ENCODE measurements at places on chromosomes 4 and X.

- no peak for DNase-seq
Observed at GRCh38 chr4:37138789-37139188, 105.8 kb upstream of the NWD2 start.

- no peak for DNase-seq
Observed at GRCh38 chr4:185582651-185583400, 47.5 kb upstream of the PDLIM3 start.

DNA sequence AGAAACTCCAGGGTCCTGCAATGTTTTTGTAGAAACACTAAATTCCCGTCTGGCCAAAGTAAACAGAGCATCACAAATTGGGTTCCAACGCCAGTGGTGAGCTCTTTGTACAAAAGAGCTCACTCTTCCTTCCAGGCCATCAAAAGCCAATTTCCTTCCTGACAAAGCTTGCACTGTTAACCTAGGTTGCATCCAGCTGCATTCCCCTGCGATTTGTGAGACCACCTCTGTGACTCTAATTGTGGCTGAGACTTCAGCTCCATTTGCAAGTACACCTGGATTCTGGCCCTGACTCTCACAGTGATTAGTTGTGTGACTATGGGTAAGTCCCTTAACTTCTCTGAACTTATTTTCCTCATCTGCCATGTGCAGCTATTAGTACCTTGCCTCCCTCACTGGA, 212.5 kb upstream of the CXorf66 start:
- no peak for DNase-seq

GRCh38 chrX:123223409-123223808, 39.3 kb downstream of the GRIA3 start:
- no peak for DNase-seq

GRCh38 chr4:87011340-87012034, 76.7 kb downstream of the AFF1 start:
- peak; percentile 69 for DNase-seq

GRCh38 chrX:35819241-35819640, 21.1 kb downstream of the MAGEB16 start:
- no peak for DNase-seq

GRCh38 chr4:34043131-34043530, 2201.2 kb downstream of the ARAP2 start:
- no peak for DNase-seq

DNA sequence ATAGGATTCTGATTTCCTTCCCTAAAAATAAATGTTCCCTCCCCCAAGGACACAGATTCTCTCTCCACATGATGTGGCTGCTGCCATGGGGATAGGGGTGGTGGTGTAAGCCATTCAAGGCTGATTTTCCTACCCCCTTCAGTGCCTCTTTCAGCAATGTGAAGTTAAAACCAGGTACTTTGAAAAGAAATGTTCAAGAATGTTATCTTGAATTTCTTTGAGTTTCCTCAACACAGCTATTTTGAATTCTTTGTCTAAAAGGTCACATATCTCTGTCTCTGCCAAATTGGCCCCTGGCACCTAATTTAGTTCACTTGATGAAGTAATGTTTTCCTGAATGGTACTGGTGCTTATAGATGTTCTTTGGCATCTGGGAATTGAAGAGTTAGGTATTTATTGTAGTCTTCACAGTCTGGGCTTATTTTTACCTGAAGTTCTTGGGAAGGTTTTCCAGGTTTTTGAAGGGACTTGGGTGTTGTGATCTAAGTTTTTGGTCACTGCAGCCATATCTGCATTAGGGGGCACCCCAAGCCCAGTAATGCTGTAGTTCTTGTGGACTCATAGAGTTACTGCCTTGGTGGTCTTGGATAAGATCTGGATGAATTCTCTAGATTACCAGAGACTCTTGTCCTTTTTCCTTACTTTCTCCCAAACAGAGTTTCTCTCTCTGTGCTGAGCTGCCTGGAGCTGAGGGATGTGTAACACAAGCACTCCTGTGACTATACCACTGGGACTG, 7.6 kb upstream of the DIPK2B start:
- no peak for DNase-seq

DNA sequence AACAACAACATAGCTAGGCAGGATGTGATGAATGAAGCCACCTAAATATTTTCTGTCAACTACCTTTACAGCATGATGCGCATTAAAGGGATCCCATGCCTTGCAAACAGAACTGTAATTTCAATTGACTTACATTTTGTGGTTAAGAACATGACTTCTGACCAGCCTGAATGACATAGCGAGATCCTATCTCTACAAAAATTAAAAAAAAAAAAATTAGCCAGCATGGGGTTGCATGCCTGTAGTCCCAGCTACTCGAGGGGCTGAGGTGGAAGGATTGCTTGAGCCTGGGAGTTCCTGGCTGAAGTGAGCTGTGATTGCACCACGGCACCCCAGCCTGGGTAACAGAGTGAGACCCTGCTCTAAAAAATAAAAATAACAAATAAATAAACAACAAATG, 680.6 kb downstream of the IQCM start:
- no peak for DNase-seq

DNA sequence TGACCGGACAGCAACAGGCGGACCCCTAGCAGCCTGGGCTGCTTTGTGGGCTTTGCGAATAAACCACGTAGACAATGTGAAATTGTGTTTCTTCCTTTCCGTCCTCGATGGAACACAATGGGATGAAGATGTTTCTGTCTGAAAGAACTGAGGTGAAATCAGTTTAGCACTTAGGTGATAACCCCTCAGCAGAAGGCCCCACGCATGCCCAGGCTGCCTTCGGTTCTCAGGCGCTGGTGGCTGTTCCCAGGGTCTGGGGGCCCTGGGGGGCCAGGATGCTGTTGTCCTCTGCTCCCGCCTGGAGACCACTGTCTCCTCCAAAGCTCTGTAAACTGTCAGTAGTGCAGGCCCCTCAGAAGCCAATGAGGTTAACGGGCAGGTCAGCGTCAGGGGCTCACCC, 73.9 kb upstream of the HGFAC start:
- DNase-seq, result no peak

DNA sequence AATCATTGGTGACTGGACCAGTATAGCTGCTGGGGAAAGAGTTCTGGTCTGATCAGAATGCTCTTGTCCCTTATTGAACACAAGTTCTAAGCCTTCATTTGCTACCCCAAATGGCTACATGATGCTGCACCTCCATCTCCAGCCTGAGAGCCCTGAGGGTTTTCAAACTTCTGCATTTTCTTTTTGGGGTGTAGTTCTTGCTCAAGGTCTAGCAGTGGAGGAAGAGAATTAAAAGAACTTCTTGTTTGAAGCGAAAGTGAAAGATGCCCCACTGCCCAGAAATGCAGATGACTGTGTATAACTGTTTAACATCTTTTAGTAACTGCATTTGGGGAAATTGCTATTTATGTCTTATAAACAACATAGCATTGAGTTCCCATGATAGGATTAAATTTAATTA, 38.5 kb downstream of the LAMTOR3 start:
- DNase-seq, result peak; percentile 84

DNA sequence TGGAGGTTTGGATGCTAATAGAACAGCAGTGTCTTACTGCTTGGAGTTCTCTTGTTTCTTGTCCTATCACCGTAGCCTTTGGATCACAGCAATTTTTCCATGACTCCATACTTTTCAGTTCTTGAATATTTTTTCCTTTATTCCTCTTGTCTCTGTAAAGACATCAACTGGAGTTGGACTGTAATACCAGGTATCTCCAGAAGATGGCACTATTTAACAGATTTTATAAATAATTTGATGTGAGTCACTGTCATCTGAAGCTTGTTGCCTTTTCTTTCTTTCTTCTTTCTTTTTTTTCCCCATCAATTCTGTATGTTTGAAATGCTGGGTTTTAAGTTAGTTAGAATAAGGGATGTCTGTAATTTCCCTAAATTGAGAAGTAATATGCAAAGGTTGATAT, 24.1 kb downstream of the HPRT1 start:
- DNase-seq, result peak; percentile 64

GRCh38 chr4:122822466-122822865, 4.2 kb upstream of the FGF2 start:
- DNase-seq, result no peak

DNA sequence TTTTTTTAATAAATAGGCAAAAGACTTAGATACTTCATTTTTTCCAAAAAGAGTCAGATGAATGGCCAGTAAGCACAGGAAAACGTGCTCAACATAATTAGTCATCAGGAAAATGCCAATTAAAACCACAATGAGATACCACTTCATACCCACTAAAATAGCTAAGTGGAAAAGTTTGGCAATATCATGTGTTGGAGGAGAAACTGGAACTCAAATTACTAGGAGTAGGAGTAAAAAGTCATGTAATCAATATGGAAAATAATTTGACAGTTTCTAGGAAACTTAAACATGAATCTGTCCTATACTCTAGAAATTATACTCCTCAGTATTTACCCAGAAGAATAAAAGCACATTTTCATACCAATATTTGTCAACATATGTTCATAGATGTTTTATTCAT, 449.8 kb downstream of the INPP4B start:
- DNase-seq, result no peak

GRCh38 chrX:45801554-45801953, 600.9 kb upstream of the DIPK2B start:
- DNase-seq, result peak; percentile 65

DNA sequence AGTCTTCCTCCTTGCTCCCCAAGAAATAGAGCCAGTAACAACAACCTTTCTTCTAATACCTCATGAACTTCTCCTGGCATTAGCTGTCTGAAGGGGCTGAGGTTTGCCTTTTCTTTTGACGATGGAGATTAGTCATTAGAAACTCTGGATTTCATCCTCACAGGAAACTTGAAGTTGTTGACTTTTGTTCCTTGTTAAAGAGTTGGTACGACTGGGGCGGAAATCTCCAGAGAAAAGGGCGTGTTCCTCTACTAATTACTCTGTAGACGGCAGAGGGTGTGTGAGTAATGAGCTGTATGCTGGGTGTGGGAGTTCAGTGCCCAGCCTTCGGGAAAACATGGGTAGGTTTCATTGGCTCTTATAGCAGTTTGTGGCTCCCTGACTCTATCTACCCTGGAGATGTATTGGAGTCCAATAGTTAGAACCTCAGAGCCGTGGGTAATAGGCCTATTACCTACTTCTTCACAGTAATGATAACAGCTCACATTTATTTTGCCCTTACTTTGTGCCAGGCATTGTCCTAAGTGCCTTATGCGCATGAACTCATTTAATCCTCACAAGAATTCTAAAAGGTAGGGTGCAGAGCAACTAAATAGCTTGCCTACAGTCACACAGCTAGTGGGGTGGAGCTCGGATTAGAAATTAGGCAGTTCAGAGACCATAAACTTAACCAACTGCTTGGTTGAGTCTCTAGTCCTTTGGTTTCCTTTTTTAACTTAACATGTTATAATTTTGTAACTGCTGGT, 23.4 kb downstream of the TMEM164 start:
- DNase-seq, result peak; percentile 75

DNA sequence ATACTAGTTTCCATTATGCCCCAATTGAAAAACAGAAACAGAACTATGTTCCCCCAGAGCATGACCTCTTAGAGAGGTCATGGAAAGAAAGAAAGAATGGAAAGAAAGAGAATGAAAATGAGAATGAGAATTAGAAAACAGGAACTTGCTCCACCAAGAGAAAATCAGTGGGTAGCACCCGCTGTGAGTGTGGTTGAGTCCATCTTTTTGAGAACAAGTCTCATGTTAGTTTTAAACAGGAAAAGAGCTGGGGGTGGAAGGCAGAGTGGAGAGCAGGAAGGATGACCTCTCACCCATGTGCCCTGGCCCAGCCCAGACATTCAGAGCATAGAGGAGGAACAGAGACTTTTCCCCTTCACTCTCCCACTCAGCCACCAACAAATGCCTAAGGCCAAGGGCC, 4.9 kb downstream of the GSX2 start:
- DNase-seq, result peak; percentile 85

GRCh38 chr4:94525993-94526728, 74.4 kb downstream of the PDLIM5 start:
- DNase-seq, result no peak

DNA sequence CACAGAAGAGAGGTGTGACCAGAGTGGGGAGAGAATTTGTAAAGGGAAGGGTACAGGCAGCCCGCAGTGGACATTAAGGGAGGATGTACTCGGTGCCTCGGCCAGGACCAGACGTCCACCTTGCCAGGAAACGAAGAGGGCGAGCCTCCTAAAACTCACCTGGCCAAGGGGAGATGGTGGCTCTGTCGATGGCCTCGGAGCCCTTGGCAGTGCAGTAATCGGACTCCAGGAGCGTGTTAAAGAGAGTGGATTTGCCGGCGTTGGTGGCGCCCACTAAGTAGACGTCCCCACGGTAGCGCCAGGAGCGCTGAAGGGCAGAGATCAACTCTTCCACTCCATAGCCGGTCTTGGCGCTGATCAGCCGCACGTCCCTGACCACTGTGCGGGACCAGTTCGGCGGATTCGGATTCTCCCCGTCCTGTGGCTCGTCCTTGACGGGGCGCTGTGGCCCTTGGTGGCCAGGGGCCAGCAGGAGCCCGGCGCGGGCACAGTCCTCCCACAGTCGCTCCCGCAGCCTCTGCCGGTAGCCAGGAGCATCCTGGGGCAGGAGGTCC, 1.0 kb downstream of the NOA1 start:
- peak; percentile 34 for DNase-seq

- no peak for DNase-seq
Observed at GRCh38 chrX:55102754-55103153, 13.9 kb downstream of the PAGE2 start.

DNA sequence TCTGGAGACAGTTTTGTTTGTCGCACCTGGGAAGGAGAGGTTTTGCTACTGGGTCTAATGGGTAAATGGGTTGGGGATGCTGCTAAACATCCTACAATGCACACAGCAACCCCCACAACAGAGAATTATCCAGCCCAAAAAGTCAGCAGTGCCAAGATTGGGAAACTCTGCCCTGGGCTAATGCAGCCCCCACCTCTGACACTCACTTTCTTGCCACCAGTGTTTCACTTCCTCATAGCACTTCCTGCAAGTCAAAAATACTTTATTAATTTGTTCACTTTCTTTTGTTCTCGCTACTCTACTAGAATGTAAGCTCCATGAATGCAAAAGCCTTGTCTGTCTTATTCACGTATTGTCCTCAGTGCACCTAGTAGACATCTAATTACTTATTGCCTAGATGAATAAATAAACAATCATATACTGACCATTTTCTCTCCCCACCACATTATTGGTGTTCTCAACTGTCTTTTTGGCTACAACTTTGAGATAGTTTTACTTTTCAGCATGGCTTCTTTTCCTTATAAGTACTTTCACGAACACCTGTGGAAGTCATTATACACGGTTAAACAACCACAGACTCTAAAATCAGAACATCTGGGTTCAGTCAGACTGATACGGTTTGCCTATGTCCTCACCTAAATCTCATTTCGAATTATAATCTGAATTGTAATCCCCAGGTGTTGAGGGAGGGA, 82.0 kb upstream of the PITX2 start:
- DNase-seq, result peak; percentile 46

DNA sequence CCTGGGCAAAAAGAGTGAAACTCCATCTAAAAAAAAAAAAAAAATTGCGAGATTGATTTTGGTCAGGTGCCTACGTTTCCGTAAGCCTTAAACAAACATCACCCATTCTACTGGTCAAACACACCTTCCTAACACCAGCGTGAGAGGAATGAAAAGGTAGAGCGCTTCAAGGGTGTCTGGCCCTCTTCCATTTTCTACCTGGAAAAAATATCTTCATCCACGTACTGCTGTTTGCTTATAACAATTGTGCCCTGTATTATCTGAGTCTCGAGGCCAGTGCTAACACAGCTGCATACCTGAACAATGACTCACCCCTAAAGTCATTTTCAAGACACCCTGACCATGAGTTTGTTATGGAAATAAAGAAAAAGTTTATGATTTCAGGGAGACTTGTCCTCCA, 13.9 kb downstream of the TMSB4X start:
- DNase-seq, result no peak

GRCh38 chr4:17437396-17437795, 74.5 kb downstream of the QDPR start:
- no peak for DNase-seq

GRCh38 chrX:48589482-48590162, 7.7 kb upstream of the WDR13 start:
- DNase-seq, result no peak
